Stimulated activated CD4-positive, alpha-beta T cell treated with anti-CD3 and anti-CD28 coated beads, Interleukin-1b, Interleukin-23, amount 100 ng/mL, for 24 hours (primary cell): ENCODE measurements at places on chromosomes 6 and 20.

DNA sequence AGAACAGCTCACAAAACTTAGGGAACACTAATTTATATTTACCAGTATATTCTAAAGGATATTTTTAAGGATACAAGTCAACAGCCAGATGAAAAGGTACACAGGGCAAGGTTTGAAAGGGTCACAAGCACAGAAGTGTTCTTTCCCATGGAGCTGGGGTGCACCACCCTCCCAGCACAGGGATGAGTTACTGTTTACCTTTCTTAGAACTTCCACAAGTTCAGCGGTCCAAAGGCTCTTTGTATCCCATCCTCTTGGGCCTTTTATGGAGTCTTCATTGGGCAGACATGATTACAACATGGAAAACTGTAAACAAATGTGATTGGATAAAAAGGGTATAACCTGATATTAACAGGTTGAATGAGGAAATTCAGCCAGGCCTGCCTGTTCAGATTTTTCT lies 1.1 kb upstream of the IL17F start:
- no peak for DNase-seq

DNA sequence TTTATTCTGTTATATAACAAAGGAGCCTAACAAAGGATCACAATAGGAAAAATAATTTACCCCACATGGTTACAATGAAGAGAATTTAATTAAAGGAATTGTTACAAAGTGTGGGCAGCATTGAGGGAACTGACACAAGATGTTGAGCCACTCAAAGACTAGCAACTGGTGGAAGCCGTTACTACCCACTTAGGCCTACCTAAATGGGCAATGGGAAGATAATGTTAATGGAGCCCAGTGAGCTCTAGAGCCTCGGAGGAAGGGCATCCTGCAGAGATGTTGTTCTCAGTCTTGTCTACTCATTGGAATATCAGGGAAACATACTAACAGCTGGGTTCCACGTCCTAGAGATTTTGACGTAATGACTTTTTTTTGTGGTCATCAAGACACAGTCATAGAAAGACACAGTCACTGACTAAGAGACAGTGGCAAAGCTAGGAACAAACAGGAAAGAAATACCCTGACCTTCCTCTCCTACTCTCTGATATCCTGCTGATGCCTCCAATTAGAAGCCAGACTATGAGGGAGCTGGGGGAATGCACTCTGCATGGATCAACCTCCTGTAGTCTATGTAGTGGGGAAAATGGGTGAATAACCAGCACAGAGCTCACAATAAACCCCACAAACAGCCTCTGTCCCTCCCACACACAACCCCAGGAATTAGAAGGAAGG lies 523.8 kb upstream of the FLRT3 start:
- DNase-seq, result no peak

- no peak for DNase-seq
These were observed 56.4 kb downstream of the ZMYND8 start for GRCh38 chr20:47300071-47300470.

DNA sequence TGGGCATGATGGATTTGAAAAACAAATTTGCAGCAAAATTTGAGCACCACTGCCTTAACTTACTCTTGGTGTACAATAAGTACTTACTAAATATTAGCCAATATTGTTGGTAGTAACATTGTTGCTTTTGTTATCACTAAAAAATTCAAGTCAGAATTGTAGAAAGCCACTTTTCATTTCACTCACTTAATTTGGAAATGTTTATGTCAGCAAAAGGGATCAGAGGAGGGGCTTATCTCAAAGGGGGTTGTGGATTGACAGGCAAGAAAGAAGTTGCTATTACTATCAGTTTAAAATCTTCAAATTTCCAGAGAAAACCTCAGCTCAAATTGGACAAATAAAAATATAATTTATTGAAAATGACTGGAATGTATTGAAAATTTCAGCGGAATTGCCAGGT lies 241.5 kb downstream of the PLCB1 start:
- DNase-seq, result no peak

DNA sequence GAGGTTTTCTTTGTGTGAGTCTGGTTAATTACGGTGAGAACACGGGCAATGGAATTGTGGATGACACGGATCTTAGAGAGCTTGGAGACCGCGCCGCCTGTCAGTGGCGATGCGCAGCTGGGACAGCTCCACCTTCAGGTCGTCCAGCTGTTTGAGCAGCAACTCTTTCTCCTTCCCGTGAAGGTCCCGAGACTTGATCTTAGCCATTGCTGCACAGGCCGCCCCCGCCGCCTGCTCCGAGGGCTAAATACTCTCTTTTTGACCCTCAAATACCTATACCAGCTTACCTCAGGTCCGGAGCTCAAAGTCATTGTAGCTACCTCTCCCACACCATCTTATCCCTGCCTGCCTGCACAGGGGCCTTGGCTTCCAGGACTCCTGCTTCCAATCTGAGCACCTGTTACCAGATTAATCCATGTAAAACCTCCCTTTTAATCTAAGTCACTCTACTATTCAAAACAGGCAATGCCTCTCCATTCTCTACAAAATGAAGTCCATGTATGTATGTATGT lies 100.2 kb downstream of the PREP start:
- DNase-seq, result no peak

DNA sequence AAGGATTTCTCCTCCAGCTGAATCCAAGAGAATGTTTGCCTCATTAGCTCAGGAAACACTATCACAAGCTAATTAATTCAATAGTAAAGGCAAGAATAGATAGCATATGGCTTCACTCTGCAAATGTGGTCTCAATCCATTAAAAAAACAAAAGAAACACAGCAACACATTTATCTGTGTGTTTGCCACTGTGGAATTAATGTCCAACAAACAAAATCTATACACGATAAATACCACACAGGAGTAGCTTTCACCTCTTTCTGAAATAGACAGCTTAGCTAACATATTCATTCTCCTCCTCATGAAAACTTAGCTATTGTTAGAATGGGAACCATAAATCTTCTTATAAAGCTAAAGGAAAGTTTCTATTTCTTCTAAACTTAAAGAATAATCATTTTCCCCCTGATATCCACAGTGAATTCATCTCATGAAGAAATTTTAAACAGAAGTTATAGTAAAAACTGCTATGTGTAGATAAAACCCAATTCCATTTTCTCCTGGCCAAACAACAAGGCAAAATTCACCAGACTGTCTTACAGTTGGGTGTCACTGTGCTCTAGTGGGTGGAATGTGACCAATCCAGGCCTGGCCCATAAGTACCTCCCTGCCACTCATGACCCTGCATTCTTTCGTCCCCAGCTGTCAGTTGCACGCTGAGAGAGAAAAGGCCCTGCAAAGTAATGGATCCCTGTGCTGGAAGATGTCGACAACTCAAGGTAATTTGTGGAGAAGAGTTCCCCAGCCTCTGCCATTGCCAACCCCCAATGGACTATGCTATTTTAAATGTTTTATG lies 92.9 kb upstream of the NRSN1 start:
- DNase-seq, result no peak

DNA sequence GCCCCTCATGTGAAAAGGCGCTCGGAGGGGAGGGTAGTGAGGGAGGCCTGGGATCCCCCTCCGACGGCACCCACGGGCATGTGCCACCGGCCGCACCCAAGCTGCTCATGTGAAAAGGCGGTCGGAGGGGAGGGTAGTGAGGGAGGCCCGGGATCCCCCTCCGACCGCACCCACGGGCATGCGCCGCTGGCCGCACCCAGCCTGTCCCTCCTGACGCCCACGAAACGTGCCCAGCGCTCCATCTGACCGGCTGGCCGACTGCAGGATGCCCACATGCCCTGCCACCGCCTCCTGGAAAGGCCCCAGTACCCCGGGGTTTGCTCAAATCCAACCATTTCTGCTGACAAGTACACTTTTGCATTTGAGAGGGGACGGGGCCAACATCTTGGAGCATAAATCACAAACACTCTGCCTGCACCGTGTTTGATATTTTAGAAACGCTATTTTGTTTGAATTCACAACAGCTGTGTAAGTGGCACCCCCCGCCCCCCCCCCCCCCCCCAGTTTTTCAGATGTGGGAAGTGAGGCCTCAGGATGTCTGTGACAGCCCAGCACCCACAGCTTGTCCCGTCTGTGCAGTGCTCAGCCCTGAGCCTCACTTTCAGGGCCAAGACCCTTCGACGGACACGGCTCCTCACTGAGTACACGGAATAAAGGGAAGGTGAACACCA lies 34.1 kb downstream of the SLC2A4RG start:
- no peak for DNase-seq

GRCh38 chr6:90765491-90765890 lies 178.6 kb upstream of the MAP3K7 start:
- no peak for DNase-seq

GRCh38 chr6:26170181-26170580 lies 83.0 kb downstream of the HFE start:
- DNase-seq, result no peak

DNA sequence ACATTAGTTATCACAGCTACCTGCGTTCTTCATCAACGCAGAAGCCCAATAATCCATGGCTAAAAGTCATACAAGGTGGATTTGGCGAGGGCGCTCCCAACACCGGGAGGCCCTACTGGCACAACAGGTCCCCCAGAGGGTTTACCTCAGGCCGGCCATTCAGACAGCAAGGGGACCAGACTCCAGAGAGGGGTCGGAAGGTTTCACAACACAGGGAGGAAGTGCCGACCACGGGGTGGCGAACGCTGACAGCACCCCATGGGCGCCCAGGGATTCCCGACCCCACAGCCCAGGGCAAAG lies 1515.9 kb upstream of the DEFB115 start:
- no peak for DNase-seq

DNA sequence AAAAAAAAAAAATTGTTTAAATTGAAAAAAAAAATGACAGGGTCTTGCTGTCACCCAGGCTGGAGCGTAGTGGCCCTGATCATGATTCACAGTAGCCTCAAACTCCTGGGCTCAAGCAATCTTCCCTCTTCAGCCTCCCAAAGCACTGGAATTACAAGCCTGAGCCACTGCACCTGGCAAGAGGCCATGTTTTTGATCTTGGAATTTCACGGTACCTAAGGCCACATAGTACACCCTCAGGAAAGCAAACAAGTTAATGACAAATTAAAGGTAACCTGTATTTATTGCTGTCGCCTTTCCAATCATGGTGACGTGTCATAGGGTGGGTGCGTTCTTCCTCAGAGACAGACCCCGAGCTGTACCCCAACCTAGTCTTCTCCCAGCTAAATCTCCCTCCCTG lies 79.2 kb downstream of the LINC00237 start:
- DNase-seq, result no peak

GRCh38 chr6:34159844-34160243 lies 14.0 kb upstream of the GRM4 start:
- DNase-seq, result no peak

GRCh38 chr20:38543014-38543906 lies 37.7 kb upstream of the ADIG start:
- no peak for DNase-seq

DNA sequence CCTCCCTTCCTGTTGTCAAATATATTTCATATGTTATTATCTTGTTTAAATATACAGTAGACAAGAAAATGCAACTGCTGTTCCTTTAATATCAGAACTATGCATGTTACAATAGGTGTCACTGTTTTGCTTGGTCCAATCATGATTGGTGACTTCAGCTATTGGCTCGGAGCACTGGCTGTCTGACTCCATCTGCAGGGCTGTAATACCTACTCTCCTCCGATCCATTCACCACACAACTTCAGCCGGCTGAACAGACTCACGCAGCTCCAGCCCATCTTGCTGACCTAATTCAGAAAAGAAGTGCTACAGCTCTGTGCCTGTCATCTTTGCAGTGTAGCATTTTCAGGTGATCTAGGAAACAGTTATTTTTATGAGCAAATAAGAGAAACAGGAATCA lies at the start of gene BTBD3:
Gene BTBD3, plus strand, starts transcription at position 231 of the 400 bp plus-strand sequence. CDS start 383 bp downstream, outside the sequence.
- no peak for DNase-seq

DNA sequence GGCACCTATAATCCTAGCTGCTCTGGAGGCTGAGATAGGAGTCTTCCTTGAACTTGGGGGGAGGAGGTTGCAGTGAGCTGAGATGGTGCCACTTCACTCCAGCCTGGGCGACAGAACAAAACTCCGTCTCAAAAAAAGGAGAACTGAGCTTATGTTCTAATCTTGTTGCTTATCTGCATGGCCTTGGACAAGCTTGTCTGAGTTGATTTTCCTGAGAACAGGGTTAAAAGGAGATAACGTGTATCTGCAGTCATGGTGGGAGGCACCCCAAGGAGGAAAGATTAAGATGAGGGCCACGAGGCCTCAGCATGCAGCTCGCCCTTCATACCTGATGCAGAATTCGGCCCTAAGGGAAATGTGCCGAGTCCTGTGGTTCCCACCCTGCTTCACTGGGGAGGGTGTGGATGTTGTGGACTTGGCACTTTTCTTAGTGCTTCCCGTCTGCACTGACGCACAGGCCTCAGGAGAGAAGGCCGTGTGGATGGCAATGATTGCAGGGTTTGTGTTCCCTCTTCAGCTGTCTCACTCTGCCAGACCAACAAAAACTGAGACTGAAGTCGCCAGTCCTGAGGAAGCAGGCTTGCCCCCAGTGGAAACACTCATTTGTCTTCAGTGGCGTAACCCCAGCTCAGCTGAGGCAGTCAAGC lies 56.3 kb downstream of the EZR start:
- DNase-seq, result no peak

- no peak for DNase-seq
These were observed 22.5 kb upstream of the IYD start for GRCh38 chr6:150346346-150346745.

- DNase-seq, result no peak
These were observed 1.3 kb upstream of the SDCBP2 start for GRCh38 chr20:1330075-1330830.

DNA sequence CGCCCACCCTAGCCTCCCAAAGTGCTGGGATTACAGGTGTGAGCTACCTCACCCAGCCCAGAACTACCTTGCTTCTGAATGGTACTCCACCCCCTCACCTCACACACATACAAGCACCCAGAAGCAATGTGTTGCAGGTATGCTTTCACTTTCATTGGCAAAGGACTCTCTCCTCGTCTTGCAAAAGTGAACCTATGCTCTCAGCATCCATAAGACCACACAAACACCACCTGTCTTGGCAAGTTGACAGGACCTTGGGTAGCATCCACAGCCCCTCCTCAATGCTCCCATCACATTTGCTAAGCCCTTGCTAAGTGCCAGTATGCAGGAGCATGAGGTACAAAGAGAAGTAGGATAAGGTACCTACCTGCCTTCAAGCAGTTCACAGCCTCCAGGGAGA lies 3.7 kb downstream of the KIF13A start:
- no peak for DNase-seq

- no peak for DNase-seq
These were observed 126.9 kb downstream of the TRMT11 start for GRCh38 chr6:126113261-126113660.

DNA sequence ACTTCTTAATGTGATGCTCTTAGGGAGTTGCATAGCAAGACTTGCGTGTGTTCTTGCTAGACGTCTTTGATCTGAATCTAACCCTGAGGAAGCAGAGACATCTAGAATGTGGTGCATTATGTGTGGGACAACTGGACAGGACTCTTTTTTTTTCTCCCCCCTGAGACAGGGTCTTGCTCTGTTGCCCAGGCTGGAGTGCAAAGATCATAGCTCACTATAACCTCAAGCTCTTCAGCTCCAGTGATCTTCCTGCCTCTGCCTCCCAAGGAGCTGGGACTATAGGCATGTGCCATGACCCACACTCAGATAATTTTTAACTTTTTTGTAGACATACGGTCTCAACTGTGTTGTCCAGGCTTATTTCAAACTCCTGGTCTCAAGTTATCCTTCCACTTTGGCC lies 34.0 kb downstream of the PCMT1 start:
- DNase-seq, result no peak
